HFFc6 (cell line): ENCODE measurements at places on chromosomes 12 and 14.

DNA sequence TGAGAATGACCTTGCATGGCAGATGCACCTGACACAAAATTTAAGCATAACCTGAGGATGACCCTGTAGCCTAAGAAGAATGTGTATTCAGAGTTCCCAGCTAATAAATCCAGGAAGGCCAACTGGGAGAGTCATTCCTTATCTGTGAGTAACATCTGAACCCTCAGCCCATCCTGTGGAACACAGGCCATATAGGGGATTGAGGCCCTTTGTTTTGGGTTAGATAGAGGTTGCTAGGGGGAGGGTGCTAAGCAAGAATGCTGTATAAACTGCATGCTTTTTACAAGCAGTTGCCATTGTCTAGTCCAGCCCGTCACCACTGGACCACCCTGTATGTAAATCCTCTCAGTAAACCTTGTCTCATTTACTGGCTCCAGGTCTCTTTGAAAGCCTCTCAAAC is 77.0 kb downstream of the BICD1 start:
- no peak overlapping the region for H3K4me3 ChIP-seq
- peaks cover 22% of the 10 kb centered on the region for H3K4me1 ChIP-seq
- peaks cover 6% of the 10 kb centered on the region for H3K36me3 ChIP-seq
- H3K27ac ChIP-seq = peak overlapping the region; percentile 42
- H3K27me3 ChIP-seq = no peaks in the 10 kb centered on the region
- peak; percentile 26 for DNase-seq

- H3K4me1 ChIP-seq = no peaks in the 10 kb centered on the region
- no peak overlapping the region for H3K27ac ChIP-seq
- peaks cover 36% of the 10 kb centered on the region for H3K36me3 ChIP-seq
- DNase-seq = no peak
- no peaks in the 10 kb centered on the region for H3K27me3 ChIP-seq
Observed at GRCh38 chr14:88733121-88733520, 59.6 kb downstream of the EML5 start.

DNA sequence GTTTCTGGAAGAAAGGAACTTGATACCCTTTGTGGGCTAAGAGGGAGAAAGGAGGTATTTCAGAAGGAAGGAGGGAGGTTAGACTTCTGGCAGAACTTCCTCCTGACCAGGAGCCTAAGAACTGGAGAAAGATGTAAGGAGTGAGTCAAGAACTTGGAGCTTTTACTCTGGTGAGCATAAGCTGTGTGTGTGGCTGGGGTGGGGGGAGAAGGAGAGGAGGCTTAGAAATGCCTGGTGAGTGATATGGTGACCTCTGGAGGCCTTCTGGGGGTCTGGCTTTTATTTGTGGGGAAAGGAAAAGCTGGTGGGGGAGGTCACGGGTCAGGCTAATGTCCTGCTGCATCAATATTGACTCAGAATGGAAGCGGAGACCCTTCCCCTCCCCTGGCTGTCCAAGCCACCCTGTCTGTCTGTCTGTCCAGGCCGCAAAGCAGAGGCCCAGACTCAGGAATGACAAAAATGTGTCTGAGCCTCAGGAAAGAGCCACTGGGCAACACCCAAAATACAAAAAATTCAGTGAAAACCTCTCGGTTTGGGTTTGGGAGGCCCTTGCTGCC is 4.8 kb downstream of the LRP1 start:
- peaks cover 9% of the 10 kb centered on the region for H3K27me3 ChIP-seq
- peaks cover 81% of the 10 kb centered on the region for H3K4me1 ChIP-seq
- H3K36me3 ChIP-seq = peaks cover 24% of the 10 kb centered on the region

DNA sequence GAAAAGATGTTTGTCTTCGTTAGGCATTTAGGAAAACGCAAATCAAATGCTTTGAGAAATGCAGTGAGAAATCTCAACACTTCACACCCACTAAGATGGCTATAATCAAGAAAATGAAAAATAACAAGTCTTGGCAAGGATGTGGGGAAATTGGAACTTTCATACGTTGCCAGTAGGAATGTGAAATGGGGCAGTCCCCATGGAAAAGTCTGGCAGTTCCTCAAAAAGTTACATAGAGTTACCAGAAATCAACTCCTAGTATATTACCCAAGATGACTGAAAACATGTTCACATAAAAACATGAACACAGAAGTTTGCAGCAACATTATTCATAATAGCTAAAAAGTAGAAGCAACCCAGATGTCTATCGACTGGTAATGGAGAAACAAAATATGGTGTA is 41.5 kb upstream of the LRTM2 start:
- H3K4me3 ChIP-seq = no peak overlapping the region
- peaks cover 86% of the 10 kb centered on the region for H3K4me1 ChIP-seq
- no peak overlapping the region for H3K27ac ChIP-seq
- H3K36me3 ChIP-seq = peaks cover 6% of the 10 kb centered on the region; the same call in 1 of the 2 replicates
- H3K27me3 ChIP-seq = no peaks in the 10 kb centered on the region; the same call in 1 of the 2 replicates

DNA sequence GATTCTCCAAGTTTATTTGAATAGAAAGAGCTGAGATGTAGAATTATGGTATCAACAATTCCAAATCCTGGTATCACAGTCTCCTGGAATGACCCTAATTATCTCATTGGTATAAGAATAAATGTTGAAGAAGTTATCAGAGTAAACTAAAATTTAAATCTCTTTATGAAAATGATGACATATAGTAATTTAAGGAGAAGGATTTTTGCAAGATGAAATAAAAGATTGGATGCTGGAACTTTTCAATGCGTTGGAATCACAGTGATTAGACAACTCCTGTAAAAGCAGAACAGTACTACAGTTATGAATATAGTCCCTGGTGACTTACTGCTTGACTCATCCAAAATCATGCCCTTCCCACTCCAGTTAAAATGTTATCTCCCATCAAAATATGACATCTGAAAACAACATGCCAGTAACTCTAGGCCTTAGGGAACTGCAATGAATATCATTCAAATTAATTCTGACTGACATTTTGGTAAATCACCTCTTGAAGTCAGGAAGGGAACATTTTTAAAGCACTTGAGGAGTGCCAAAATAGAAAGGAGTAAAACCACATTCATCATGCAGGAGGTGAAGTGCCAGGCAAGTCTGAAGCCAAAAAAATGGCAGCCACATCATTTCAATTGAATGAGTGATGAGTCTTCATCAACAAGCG is 197.8 kb upstream of the PRKD1 start:
- no peak for DNase-seq
- no peaks in the 10 kb centered on the region; the same call in 1 of the 2 replicates for H3K27me3 ChIP-seq
- no peak overlapping the region for H3K4me3 ChIP-seq
- peaks cover 9% of the 10 kb centered on the region; the same call in 1 of the 2 replicates for H3K4me1 ChIP-seq
- H3K36me3 ChIP-seq = no peaks in the 10 kb centered on the region

DNA sequence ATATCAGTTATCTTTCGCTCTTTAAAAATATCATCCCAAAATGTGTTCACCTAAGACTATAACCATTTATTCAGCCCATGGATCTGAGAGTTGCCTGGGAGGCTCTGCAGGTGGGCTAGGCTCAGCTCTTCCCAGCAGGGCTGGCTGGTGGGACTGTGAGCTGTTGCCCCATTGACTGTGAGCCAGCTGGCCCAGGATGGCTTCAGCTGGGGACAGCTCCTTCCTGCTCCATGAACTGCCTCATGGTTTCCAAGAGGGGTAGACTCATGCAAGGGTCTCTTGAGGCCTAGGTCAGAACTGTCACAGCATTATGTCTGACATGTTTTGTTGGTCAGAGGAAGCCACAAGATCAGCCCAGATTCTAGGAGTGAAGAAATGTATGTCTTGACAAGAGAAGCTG is 114.1 kb upstream of the E2F7 start:
- no peak overlapping the region for H3K4me3 ChIP-seq
- H3K36me3 ChIP-seq = 0 out of 2 replicates have a peak, but pooled peaks cover 7% of the 10 kb centered on the region
- peaks cover 1% of the 10 kb centered on the region; the same call in 1 of the 2 replicates for H3K27me3 ChIP-seq
- no peaks in the 10 kb centered on the region for H3K4me1 ChIP-seq
- no peak overlapping the region for H3K27ac ChIP-seq
- DNase-seq = no peak

DNA sequence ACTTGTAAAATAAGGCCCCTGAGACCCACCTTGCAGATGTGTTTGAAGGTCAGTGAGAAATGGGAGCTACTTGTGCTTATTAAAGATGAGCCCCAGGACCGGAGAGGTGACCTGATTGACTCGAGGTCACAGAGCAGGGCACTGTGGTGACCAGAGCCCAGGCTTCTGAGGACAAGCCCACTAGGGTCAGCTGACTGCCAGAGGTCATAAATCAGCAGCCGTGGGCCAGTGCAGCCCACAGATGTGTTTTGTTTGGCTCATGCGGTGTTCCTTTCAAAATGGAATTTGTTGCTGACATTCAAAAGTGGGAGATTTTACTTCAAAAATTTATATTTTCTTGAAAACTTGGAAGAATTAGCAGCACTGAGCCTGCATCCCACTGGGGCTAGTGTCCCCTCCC is 24.5 kb downstream of the JDP2 start:
- peaks cover 22% of the 10 kb centered on the region for H3K36me3 ChIP-seq
- no peak for DNase-seq
- peaks cover 78% of the 10 kb centered on the region for H3K4me1 ChIP-seq
- peaks cover 1% of the 10 kb centered on the region for H3K27me3 ChIP-seq
- H3K27ac ChIP-seq = peak overlapping the region; percentile 96

DNA sequence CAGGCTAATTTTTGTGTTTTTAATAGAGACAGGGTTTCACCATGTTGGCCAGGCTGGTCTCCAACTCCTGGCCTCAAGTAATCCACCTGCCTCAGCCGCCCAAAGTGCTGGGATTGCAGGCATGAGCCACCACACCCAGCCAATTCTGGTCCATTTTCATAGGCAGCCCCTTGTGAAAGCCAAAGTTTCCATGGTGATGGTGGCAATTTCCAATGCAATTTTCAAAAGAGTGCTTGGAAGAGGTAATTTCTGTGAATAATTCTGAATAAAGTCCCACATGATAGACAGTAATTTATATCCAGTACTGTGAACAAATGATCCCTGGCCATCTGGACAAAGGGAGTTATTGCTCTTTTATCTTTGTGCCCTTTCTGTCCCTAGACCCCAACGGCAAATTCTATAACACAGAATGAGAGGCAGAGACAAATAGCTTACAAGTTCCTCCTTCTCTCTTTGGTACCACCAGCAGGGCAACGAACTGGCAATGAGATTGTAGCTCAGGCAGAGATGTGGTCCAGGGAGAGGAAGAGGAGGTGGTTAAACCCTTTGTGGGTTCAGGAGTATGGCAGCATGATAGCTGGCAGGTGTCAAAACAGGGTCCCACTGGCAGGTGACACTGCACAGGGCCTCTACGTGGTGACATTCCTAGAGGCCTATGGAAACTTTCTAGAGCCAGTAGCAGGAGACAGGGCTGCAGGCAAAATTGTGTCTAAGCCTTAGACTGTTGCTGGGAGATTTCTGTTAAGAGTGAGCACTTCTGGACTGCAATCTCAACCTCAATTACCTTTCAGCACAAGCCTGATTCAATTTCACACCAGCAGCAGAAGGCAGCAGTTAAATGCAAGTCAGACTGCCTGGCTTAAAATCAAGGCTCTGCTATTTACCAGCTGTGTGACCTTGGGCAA is 46.5 kb downstream of the NT5DC3 start:
- DNase-seq = no peak
- peaks cover 3% of the 10 kb centered on the region; the same call in 1 of the 2 replicates for H3K4me1 ChIP-seq

DNA sequence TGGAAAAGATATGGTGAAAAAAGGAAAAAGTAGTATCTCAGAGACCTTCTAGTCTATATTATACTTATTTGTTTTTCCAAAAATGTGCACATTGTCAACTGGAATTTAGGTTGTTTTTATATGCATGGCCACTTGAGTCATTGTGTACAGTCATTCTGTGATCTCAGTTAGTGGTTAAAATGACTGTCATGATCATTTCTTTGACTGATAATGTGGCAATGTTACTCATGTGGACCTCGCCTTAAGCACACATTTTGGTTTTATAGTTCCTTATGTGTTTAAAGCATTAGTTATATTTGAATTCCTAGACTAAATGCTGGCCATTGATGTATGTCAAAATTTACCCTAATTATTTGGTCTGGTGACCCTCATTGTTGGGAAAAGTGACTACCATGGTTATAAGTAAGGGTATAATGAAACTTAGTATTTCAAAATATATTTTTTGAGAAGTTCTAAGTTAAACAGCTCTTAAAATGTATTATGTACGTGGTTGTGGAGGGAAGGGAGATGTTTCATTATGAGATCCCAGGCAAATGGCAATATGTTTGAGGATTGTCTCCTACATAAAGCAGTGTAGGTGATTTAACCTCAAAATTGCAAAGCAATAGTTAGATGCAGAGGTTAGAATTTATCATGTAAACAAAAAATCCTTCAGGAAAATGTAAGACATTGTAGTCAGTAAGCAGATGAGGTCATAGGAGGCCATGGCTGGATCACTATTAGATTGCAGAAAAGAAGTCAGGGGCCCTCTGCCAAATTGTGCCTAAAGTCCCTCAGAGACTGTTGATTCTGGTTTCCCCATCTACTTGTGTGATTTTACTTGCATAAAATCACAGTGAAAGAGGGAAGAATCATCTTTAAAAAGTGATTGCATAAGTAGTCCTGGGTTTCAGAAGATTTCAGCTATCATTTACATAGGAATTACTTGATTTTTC is 17.5 kb downstream of the PNMA1 start:
- peaks cover 24% of the 10 kb centered on the region for H3K4me1 ChIP-seq
- peak; percentile 84 for DNase-seq
- no peaks in the 10 kb centered on the region for H3K27me3 ChIP-seq
- H3K4me3 ChIP-seq = peak overlapping the region; percentile 33
- H3K36me3 ChIP-seq = peaks cover 14% of the 10 kb centered on the region

DNA sequence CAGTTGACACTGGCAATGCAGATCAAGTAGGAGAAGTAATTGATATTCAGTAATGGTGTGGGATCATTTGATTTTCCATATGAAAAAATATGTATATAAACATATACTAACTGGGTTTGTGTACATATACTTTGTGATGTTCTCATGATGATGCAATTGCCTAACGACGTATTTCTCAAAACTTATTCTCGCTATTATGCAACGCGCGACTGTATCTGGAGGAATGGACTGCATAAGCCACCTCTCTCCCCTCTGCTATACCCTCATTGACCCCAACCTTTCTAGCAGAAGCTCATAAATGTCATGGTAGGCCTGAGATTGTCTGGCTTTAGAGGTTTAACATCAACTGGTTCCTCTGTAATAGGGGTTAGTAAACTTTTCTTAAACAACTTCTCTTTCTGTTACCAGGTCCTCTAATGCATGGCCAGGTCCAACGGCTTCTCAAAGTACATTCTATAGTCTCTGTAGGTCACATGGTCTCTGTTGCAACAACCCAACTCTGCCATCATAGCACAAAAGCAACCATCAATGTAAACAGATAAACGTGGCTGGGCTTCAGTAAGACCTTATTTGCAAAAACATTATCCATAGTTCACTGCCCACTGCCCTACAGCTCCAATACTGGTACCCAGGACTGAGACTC is 59.3 kb downstream of the FOXN3 start:
- DNase-seq = no peak
- H3K4me3 ChIP-seq = no peak overlapping the region
- H3K27ac ChIP-seq = no peak overlapping the region

DNA sequence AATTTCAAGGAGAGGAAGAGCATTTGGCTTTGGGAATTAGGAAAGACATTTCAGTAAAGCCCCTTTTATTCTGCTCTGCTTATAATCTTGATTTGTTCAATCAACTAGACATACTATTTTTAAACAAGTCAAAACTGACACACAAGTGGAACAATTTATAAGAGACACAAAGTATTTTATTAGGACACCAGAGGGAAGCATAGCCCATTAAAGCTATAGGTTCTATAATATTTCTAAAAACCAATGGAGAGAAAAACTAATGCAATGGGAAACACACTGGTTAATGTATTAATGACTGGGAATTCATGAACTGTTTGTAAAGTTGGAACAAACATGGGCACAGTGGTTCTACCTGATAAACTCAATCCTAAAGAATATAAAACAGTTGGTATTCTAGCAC is 15.3 kb upstream of the CERS5 start:
- H3K4me3 ChIP-seq = no peak overlapping the region
- peaks cover 40% of the 10 kb centered on the region for H3K4me1 ChIP-seq
- peak overlapping the region; percentile 11 for H3K27ac ChIP-seq
